Activated T-cell treated with anti-CD3 and anti-CD28 coated beads for 4 hours (primary cell): ENCODE measurements at places on chromosomes 12 and 14.

DNA sequence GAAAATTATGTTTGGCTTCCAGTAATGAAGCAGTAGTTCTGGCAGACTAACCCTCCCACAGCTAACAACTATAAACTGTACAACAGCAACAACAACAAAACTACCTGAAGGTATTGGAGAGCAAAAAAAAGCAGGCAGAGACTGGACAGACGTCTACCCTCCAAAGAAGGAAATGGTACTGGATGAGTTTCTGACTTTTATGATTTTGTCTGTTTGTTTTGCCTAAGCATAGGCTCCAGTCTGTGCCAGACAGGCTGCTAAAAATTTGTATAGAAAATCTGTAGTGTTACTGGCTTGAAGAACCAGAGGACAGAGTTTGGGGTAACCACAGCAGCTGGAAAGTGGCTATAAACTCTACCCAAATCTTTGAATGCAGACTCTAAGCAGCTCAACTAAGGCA lies 131.3 kb downstream of the SLC25A47 start:
- no peak for DNase-seq

DNA sequence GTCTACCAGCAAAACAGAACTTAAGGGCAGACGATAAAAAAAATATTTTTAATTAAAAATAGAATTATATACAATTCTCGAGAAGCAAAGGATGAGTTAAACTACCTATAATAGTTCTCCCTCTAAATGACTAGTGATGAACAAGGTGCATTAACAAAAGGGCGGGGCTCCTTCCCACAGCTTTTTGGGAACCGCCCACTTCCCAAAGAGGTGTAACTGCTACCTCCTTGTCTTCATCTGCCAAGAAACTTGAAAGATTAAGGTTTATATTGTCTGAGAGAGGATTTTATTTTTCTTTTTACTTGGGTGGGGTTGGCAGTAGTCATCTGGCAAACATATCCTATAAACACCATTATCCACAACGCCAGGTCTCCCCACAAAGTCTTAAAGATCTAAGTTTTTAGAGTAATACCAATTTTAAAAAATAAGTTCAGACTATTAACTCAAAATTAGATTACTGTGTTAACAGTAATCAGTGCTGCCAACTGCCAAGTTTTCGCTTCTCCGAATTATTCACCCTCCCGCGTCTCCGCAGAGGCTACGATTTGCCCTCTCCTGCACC lies 938 bp downstream of the RALGAPA1 start:
- no peak for DNase-seq

GRCh38 chr12:120586206-120586605 lies 5.0 kb upstream of the POP5 start:
- no peak for DNase-seq

DNA sequence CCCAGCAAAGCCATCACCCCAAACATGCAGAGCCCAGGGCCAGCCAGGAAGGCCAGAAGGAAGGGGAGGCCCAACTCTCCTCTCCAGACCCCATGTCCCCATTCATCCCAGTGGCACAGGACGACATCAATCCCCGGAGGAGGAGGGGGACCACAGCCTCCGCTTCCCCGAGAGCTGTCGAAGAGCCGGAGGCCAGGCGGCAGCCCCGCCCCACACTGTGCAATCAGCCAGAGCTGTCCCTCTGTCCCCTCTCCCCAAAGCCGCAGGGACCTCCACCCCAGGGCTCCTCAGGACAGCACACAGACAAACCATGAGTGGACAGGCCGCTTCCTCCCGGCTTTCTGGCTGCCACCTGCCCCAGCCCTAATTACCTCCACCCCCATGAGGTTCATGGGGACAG lies 16.8 kb downstream of the RAB35 start:
- DNase-seq = no peak

GRCh38 chr12:119594399-119594730 lies 791 bp downstream of the TMEM233 start:
- no peak for DNase-seq

DNA sequence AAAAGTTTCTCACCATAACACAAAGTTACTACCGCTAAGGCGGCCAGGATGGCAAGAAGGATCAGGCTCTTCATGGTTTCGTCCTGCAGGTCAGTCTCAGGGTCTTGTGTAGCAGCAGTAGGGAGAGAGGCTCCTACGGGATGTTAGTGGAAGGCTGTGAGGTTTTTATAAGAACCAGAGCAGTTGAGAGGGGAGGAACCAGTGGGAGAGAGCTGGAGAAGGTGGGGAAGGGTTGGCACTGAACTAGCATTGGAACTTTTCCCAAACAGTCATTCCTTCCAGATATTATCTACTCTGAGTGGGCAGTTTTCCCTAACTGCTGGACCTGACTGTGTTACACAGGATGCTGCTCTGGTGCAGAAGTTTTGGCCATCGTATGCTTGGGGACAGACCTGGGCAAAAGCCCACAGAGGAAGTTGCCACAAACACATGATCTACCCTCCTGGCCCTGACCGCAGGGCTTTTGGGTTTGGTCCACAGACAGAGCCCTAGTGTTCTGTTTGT lies at the start of gene MGP:
Gene MGP (minus strand): TSS at position 137 of the 504 bp plus-strand sequence. CDS start 63 bp downstream, at position 74.
- DNase-seq = no peak
